Right atrium auricular region (tissue), 2 donors: ENCODE measurements at places on chromosomes 7 and 10. TPM values are rescaled to one million over a fixed set of nuclear protein-coding genes. Genes with fewer than 3 reads are reported as not detected.

DNA sequence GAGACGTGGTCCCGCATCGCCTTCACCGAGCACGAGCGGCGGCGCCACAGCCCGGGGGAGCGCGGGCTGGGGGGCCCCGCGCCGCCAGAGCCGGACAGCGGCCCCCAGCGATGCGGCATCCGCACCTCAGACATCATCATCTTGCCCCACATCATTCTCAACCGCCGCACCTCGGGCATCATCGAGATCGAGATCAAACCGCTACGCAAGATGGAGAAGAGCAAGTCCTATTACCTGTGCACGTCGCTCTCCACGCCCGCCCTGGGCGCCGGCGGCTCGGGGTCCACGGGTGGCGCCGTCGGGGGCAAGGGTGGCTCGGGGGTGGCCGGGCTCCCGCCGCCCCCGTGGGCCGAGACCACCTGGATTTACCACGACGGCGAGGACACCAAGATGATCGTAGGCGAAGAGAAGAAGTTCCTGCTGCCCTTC is 737 bp downstream of the CNNM2 start:
- H3K36me3 ChIP-seq, result no peaks in the 10 kb centered on the region
- peak overlapping the region; percentile 96 for H3K27ac ChIP-seq
- no peak for DNase-seq

GRCh38 chr10:119782981-119783664 is 57.3 kb downstream of the INPP5F start:
- no peak overlapping the region for H3K27ac ChIP-seq
- no peak overlapping the region for H3K4me3 ChIP-seq
- no peak for DNase-seq
- no peaks in the 10 kb centered on the region for H3K36me3 ChIP-seq
- H3K4me1 ChIP-seq, result peaks cover 7% of the 10 kb centered on the region

GRCh38 chr7:91347290-91347689 is 83.1 kb downstream of the FZD1 start:
- no peaks in the 10 kb centered on the region for H3K27me3 ChIP-seq
- H3K4me1 ChIP-seq, result peaks cover 27% of the 10 kb centered on the region
- H3K27ac ChIP-seq, result no peak overlapping the region
- no peak overlapping the region for H3K4me3 ChIP-seq
- H3K36me3 ChIP-seq, result no peaks in the 10 kb centered on the region

DNA sequence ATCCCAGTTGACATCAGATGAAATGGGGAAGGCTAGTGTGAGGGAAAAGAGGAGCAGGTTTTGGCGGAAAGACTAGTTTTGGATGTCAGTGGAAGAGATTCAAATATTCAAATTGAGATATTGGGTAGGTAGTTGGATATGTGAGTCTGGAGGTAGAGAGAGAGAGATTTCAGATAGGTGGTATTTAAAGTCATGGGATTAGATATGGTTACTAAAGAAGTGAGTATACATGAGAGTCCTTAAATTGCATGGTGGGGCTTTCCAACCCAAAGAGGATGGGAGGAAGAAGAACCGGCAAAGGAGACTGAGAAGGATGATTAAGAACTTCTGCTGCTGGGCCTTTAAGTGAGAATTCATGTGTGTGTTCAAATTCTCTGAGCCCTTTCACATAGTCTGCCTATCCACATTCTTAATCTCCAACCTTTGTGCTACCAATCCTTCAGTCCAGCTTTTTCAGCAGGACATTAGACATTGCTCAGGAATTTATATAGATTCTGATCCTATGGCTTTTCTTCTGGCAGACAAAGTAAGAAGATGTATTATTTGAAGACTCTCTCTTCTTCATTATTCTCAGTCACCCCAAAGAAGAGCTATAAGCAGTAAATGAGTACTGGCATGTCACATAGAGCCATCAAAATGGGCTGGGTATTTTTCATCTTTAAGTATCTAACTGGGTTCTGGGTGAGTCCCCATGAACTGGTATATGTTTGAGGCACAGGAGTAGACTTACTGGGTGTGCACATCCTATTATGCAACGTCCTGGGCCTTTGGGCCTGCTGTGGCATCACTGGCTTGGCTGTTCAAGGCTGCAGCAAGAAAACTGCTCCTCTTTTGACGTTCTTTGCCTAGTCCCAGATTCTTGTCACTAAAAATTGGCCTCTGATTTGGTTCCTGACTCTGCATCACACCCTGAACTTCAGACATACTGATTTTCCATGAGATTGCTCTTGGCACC is 33.6 kb downstream of the ST7 start:
- no peak overlapping the region for H3K4me3 ChIP-seq
- no peaks in the 10 kb centered on the region for H3K36me3 ChIP-seq
- H3K4me1 ChIP-seq, result no peaks in the 10 kb centered on the region
- no peaks in the 10 kb centered on the region for H3K27me3 ChIP-seq

- H3K27me3 ChIP-seq, result no peaks in the 10 kb centered on the region
- H3K27ac ChIP-seq, result no peak overlapping the region
- no peaks in the 10 kb centered on the region for H3K36me3 ChIP-seq
- no peak overlapping the region for H3K4me3 ChIP-seq
- no peak for DNase-seq
Measured at GRCh38 chr10:121459622-121460453, 138.4 kb downstream of the FGFR2 start.

DNA sequence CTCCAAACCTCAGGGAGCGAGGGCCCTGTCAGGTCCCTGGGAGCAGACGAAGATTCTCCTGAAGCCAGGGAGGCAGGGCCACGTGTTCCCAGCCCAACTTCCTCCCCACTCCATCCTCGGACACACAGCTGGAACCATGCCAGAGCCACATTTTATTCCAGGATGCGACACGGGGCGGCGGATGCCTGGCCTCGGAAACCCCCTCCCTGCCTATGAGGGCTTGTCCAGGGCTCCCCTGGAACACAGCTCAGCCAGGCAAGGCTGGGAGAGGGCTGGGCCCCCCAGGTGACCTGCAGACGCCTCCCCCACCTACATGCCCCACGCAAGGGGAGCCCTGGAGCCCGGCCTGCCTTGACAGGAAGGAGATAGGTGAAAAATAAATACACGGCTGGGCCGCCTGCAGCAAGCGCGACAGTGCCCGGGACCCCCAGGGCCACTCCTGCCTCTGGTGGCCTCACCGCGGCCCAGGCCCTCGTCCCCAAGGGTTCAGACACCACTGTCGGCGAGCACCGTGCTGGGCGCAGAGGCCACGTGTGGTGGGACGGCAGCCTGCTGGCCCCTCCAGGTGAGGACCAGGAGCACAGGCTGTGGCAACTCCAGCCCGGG is 21.5 kb downstream of the GET4 start:
- H3K27me3 ChIP-seq, result no peaks in the 10 kb centered on the region
- no peak overlapping the region for H3K27ac ChIP-seq
- H3K4me1 ChIP-seq, result no peaks in the 10 kb centered on the region
- H3K36me3 ChIP-seq, result peaks cover 47% of the 10 kb centered on the region

DNA sequence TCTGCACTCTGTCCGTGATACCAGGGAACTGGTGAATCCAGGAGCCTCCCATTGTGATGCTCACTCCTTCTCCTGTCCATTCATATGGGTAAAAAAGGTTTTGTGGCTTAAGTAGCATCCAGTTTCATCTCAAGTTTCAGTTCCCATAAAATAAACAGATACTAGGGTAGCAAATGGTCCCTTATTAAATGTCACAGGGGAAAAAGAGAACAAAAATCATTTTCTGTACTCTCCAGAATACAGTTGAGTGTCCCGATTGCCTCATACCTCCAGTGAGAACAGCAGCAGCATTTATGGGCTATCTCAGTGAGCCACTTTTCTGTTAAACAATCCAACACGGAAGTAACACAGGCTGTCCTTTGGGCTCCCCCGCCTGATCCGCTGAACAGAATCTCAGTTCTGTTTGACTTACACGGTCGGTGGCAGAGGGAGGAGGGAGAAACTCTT is 179.6 kb downstream of the CELF2 start:
- DNase-seq, result peak; percentile 80
- no peak overlapping the region for H3K4me3 ChIP-seq
- peak overlapping the region; percentile 22 for H3K27ac ChIP-seq
- peaks cover 58% of the 10 kb centered on the region for H3K4me1 ChIP-seq
- H3K27me3 ChIP-seq, result no peaks in the 10 kb centered on the region

GRCh38 chr7:39304178-39304577 is 262.0 kb upstream of the YAE1 start:
- H3K4me1 ChIP-seq, result no peaks in the 10 kb centered on the region
- no peaks in the 10 kb centered on the region for H3K36me3 ChIP-seq
- DNase-seq, result no peak
- no peak overlapping the region for H3K4me3 ChIP-seq
- H3K27ac ChIP-seq, result no peak overlapping the region
- H3K27me3 ChIP-seq, result no peaks in the 10 kb centered on the region

DNA sequence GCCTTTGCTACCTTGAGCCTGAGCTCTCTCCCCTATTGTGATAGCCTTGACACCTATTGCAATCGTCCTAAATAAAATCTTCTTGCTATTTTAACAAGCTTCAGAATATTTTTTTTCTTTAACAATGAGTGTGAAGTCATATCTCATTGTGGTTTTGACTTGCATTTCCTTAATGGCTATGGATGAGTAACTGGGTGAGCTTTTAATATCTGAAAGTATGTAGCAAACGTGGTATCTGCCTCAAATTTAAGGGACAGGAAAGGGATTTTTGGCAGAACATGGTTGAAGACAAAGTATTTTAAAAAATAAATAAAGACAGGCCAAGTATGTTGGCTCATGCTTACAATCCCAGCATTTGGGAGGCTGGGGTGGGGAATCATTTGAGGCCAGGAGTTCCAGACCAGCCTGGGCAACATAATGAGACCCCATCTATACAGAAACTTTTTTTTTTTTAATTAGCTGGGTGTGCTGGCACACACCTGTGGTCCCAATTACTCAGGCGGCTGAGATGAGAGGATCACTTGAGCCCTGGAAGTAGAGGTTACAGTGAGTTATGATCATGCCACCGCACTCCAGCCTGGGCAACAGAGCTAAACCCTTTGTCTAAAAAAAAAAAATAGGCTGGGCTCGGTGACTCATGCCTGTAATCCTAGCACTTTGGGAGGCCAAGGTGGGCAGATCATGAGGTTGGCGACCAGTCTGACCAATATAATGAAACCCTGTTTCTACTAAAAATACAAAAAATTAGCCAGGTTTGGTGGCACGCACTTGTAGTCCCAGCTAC is 319.3 kb upstream of the NRP1 start:
- H3K4me3 ChIP-seq, result no peak overlapping the region
- H3K27me3 ChIP-seq, result no peaks in the 10 kb centered on the region
- H3K36me3 ChIP-seq, result no peaks in the 10 kb centered on the region
- no peak overlapping the region for H3K27ac ChIP-seq
- peaks cover 6% of the 10 kb centered on the region for H3K4me1 ChIP-seq

DNA sequence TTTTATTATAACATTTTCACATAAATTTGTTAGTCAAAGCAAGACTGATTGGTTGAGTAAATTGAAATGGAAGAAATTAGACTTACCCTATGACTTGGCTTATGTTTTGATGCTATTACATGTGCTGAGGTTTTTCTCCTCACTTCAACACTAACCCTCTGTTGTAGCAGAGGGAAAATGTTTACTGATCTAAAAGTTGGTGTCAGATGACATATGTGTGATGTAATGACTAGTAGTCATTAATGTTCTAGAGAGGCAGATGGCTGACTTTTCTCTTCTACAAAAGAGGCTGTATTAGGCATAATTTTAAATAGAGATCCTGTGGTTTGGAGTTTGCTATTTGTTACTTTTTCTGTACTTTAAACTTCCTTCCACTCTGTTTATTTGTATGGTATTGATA is 266.0 kb downstream of the BBS9 start:
- H3K4me1 ChIP-seq, result no peaks in the 10 kb centered on the region
- no peaks in the 10 kb centered on the region for H3K27me3 ChIP-seq
- H3K27ac ChIP-seq, result no peak overlapping the region

DNA sequence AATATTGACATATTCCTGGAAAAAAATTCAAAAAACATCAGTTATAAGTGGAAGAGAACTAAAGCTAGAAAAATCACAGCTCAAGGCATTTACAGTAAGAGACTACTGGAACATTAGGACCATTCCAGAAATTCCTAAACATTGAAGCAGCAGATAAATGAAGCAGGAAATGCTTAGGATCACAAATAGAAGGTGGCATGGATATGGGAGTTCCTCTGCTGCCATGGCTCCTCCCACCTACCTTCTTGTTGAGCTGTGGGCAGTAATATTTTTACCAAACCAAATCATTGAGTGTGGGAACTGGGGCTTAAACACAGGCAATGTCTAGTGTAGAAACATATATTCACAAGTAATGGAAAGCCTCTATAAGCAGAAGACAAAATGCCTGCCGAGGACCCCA is 292.8 kb downstream of the ANKRD7 start:
- no peaks in the 10 kb centered on the region for H3K27me3 ChIP-seq
- H3K36me3 ChIP-seq, result no peaks in the 10 kb centered on the region
- no peaks in the 10 kb centered on the region for H3K4me1 ChIP-seq
- no peak overlapping the region for H3K27ac ChIP-seq
- no peak for DNase-seq
- H3K4me3 ChIP-seq, result no peak overlapping the region

DNA sequence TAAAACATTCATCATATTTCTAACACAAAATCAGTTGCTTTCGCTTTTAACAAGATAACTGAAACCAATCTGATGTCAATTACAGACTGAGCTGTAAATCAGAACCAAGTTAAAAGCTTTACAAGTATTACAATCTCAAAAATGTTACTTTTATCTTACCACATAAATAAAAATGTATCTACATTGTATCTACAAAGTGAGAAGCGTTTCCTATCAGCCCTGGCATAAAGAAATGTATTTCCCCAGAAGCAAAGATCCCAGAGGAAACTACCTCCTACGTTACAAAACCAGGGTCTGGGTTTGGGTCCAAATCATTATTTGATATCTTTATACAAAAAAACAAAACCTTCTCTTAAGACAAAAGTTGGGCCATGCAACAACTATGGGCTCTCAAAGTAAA is 2.6 kb downstream of the SMURF1 start:
- H3K4me3 ChIP-seq, result peak overlapping the region; percentile 100
- DNase-seq, result no peak
- H3K36me3 ChIP-seq, result no peaks in the 10 kb centered on the region

- no peak overlapping the region for H3K4me3 ChIP-seq
- H3K4me1 ChIP-seq, result no peaks in the 10 kb centered on the region
- no peak overlapping the region for H3K27ac ChIP-seq
- no peak for DNase-seq
- H3K36me3 ChIP-seq, result no peaks in the 10 kb centered on the region
Measured at GRCh38 chr10:131082991-131083481, 228.5 kb downstream of the TCERG1L start.

GRCh38 chr7:78323118-78323517 is 524.5 kb downstream of the PHTF2 start:
- no peak for DNase-seq
- no peaks in the 10 kb centered on the region for H3K4me1 ChIP-seq
- no peaks in the 10 kb centered on the region for H3K36me3 ChIP-seq
- no peak overlapping the region for H3K27ac ChIP-seq
- no peaks in the 10 kb centered on the region for H3K27me3 ChIP-seq

- H3K4me3 ChIP-seq, result no peak overlapping the region
- H3K36me3 ChIP-seq, result no peaks in the 10 kb centered on the region
- H3K27ac ChIP-seq, result no peak overlapping the region
Measured at GRCh38 chr7:1707756-1708595, 37.9 kb downstream of the ELFN1 start.

- H3K27ac ChIP-seq, result no peak overlapping the region
- H3K36me3 ChIP-seq, result no peaks in the 10 kb centered on the region
- H3K4me3 ChIP-seq, result no peak overlapping the region
- no peaks in the 10 kb centered on the region for H3K27me3 ChIP-seq
- DNase-seq, result no peak
Measured at GRCh38 chr10:14478201-14478600, 147.5 kb upstream of the FRMD4A start.

The HABP2 gene
- total RNA-seq, result not detected

The FBXL13 gene
- total RNA-seq, result 1.6 TPM

The C7orf33 gene
- total RNA-seq, result not detected

The BTBD16 gene
- not detected for total RNA-seq

The MYPN gene
- 93.5 TPM for total RNA-seq

The SCART1 gene
- 0.24 TPM for total RNA-seq

The SUN3 gene
- total RNA-seq, result not detected

The KCNMA1 gene
- total RNA-seq, result 3.5 TPM

The SAMD9L gene
- total RNA-seq, result 4.1 TPM
